ENCODE measurements at places on chromosomes 1 and 21.

- no peak for DNase-seq
These were observed 126.9 kb upstream of the PLPPR5 start for GRCh38 chr1:99131546-99131945.

GRCh38 chr1:64473367-64473766, 3.4 kb downstream of the CACHD1 start:
- no peak for DNase-seq

DNA sequence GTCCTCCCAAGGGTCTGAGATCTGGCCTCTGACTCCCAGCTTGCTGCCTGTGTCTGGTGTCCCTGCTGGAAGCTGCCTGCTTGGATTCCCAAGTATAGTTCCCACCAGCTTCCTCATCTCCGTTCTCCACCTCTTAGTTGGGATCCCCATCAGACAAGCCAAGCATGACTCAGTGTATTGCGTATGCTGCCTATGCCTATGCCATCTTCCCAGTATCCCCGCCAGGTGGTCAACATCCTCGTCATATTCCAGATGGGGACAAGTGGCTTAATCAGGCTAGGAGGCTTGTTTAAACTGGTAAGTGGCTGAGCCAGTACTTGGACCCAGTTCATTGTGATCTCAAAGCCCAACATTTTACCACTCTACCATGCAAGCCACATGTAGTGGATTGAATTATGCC, 204.4 kb downstream of the GRIK3 start:
- no peak for DNase-seq

GRCh38 chr1:16021681-16022080, at the start of gene CLCNKA:
CLCNKA (plus strand) TSS chr1:16022036; CDS start chr1:16022620, 584 bp downstream.
- no peak for DNase-seq

GRCh38 chr1:245363461-245364200, 208.8 kb downstream of the KIF26B start:
- no peak for DNase-seq

DNA sequence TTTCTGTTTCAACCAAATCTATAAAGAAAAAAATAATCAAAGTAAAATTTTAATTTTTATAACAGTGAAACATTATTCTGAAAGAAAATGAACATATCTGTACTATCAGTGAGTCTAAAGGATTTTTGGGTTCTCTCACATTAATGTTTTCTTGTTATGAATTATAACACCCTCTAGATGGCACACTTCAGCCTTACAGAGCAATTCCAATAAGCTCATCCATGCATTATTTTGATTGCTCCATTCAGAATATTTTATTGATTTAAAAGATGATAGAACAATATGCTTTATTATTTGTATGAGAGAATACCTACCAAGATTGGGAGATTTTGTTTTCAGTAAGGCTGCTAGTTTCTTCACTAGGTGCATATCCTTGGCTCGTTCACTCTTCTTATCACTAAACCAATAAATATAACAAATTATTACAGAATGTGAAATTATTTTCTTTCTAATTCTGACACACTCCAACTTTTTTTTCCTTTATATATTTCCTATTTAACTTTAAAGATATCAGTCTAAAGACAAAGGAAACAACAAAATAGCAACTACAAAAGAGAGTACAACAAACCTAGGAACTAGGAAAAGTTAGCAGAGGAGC, 82.4 kb downstream of the RAB3GAP2 start:
- DNase-seq = no peak

DNA sequence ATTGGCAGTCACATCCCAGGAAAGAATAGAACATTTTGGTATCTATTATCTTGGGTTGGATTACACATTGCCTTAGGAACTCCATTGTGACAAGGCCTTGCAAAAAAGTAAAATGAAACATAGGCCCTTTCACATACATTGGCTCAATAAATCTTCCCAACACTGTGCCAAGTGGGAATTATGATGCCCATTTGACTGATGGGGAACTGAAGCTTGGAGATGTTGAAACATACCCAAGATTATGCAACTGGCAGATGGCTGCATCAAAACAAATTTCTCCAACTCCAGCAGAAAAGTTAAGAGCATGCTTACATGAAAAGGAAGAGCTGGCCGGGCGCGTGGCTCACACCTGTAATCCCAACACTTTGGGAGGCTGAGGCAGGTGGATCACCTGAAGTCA, 26.9 kb downstream of the PLEKHO1 start:
- DNase-seq = no peak

- no peak for DNase-seq
These were observed 13.5 kb upstream of the PEX10 start for GRCh38 chr1:2425892-2426291.

DNA sequence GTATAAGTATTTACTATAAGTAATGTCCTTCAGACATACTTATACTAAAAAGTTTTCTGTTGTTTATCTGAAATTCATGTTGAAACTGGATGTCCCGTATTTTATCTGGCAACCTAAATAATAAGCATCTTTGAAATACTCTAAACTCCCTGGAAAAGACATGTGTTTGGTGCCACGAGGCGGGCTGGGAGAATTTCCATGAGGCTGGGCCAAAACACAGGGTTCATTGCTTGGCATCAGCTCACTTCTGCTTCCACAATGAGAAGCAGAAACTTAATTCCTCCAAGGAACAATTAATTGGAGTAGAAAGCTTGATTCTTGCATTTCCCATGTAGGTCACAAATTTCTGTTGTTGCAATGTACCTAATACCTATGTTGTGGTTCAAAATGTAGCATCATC, 110.2 kb downstream of the PSMG1 start:
- no peak for DNase-seq

DNA sequence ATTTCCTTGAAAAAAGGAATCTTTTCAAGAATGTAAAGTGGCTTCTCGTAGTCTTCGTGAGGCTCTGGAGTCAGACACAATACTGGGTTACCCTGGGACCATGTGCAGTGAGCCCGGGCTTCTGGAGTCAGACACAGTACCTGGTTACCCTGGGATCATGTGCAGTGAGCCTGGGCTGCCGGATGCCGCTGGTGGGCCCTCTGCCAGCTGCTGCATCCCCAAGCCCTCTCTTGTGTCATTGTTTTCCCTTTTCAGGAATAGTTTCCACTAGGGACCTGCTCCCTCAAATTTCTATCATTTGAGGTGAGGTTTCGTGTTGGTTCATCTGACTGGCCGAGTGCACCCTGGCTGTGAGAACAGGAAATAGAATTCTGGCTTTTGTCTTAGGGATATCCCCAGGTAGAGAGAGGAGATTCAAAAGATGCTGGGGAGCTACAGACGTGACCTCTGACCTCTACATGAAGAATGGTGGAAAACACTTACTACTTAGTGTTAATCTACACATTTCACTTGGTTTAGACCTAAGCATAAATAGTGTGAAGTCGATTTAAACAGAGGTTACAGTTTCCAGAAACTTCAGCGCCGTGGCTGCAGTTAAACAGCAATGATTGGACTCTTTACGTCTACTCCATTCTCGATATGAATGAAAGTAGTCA, 10.6 kb downstream of the ADARB1 start:
- no peak for DNase-seq

GRCh38 chr21:32278103-32278502, 746 bp downstream of the MIS18A start:
- no peak for DNase-seq

DNA sequence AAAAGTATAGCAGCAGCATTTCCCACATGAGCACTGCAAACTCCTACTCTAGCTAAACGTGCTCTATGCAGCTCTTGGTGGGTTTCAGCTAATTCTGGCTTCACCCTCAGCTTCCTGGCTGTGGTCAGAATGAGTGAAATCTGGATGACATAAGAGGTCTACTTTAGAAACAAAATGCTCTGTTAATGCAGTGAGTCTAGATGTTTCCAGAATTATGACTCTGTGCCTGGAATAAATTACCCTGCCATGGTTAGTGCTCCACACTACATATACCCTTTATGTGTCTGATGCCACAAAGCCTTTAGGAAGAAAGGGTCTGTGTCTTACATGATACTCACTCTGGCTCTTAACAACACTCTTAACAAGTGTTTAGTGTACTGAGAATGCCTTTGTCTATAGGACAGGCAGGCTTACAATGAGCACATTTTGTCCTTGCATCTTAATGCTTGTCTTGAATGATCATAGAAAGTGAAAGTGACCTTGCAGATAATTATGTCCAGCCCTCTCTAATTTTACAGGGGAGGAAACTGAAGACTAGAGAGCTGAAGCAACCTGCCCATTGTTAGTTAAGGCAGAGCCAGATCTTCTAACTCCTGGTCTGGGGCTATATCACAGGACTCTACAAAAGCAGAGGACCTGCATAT, 9.2 kb downstream of the S100A10 start:
- no peak for DNase-seq

DNA sequence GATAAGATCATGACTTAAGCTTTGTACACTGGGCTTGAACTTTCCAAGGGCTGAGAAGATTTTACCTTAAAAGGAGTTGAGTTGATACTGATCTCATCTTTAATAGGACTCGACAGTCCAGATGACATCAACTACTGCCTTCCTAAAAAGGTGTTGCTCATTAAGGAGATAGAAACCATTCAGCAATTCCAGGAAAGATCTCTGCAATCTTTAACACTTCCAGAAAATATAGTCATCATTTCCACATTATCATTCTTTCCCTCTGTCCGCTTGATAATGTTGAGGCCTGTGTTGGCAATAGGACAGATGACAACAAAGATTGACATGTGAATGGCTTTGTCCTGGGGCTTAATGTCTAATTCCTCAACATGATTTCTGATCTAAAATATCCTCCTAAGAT, 145.4 kb upstream of the C1orf21 start:
- DNase-seq = no peak

DNA sequence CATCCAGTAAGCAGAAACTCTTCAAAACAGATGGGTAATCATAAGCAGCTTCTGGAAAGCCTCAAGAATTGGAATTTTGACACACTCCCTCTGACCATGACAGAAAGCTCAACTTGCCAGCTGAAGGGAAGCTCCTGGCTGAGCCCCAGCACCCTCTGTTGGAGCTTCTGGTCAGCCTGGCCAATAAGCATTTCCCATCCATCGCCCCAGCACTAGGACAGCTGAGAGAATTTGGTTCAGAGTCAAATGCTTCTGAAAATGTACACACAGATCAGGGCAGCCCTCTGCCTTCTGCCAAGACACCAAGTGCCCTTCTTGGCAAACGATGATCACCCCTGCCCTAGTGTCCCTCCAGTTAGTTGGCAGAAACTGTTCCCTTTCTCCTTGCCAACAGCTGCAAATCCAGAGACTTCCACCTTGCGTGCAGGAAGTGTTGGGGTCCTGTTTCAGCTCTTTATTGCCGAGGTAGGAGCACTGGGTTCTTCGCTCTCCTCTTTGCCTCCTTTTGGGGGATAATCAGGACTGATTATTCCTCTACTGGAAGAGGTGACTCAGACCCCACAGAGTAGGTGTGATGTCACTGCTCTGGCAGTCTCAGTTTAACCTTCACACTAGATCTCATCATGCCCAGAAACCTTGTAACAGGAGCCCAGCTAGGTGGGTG, 11.9 kb downstream of the PIGV start:
- DNase-seq = peak; percentile 12

GRCh38 chr1:171973421-171973820, 132.1 kb downstream of the DNM3 start:
- no peak for DNase-seq

DNA sequence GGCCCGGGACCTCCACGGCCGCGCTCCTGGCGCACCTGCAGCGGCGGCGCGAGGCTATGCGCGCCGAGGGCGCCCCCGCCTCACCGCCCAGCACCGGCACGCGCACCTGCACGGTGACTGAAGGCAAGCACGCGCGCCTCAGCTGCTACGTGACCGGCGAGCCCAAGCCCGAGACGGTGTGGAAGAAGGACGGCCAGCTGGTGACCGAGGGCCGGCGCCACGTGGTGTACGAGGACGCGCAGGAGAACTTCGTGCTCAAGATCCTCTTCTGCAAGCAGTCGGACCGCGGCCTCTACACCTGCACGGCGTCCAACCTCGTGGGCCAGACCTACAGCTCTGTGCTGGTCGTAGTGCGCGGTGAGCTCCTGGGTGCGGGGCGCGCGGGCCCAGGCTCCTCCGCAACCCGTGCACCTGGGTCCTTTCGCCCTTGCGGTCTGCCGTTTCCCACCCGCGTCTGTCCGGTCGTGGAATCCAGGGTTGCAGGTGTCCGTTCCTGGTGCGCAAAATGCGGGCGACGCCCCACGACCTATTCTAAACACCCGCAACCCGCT, 4.6 kb downstream of the OBSCN start:
- no peak for DNase-seq

- no peak for DNase-seq
These were observed 107.2 kb downstream of the C1orf21 start for GRCh38 chr1:184493987-184494388.

- DNase-seq = no peak
These were observed at the start of gene S100A16 for GRCh38 chr1:153612755-153613331. S100A16 (minus strand) TSS chr1:153613137; CDS start chr1:153608151, 4,986 bp downstream.

DNA sequence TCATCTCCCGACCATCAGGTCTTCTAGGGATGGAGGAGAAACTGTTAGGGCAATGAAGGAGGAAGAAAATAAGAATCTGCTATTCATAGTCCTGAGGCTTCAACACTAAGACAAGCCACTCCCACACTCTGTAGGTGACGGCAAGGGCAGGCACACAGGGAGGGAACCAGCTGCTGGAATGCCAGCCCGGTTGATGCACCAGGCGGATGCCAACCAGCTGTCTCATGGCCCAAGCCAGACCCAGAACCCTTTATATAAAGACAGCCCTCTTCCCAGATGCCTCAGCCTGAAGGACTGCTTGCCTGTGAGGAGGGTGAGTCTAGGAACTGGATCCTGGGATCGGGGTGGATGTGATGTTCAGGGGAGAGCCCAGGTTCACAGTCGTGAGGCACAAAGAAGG, at the start of gene KPRP:
Gene KPRP (plus strand): TSS at position 279 of the 400 bp plus-strand sequence. CDS start 1,564 bp downstream, outside the sequence.
- no peak for DNase-seq

GRCh38 chr21:31917108-31917507, 44.3 kb downstream of the HUNK start:
- no peak for DNase-seq

- DNase-seq = no peak
These were observed 121.2 kb downstream of the SPSB1 start for GRCh38 chr1:9413877-9414213.

- no peak for DNase-seq
These were observed 82.3 kb downstream of the NOTCH2 start for GRCh38 chr1:119987112-119987511.

GRCh38 chr1:54463259-54464030, 57.3 kb upstream of the SSBP3 start:
- DNase-seq = no peak

DNA sequence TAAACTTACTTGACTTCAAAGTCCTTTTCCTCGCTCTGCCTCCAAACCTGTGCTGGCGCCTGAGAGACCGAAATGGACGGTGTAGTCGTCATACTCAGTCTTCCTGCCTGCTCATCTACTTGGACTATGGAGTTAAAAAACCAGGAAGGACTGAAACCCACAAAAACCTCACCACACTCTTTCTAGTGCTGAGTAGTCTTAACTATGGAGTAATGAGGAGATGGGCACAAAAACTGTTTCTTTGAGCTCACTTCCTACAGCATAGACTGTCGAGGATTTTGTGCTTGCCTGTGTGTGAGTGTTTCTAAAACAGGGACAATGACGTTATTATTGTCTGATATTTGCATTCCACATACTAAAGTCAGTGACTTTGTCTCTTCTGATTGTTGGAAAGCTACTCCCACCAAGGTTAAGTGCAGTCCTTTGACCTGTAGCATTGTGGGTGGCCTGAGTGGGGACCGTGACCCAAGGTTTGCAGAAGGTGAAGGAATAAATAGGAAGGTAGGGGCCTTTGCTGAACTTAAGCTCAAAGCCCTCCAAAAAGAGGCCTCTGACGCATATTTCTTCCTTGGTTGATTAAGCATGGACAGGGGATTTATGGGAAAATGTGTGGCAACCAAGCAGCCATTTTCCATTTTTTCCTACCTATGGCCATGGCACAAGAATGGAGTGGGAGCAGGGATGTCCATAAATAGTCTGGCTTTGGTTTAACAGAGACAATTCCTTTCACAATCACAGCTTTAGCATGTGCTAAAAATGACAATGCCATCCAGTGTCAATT, 109.6 kb downstream of the ZBTB18 start:
- no peak for DNase-seq

All from activated CD8-positive, alpha-beta memory T cell treated with anti-CD3 and anti-CD28 coated beads for 48 hours (primary cell).